Cardiac atrium fibroblast (primary cell): ENCODE measurements at places on chromosomes 7 and 10. TPM values are rescaled to one million over a fixed set of nuclear protein-coding genes. Genes with fewer than 3 reads are reported as not detected.

MYH16 gene
- not detected in 2 replicates for total RNA-seq

TAS2R41 gene
- not detected in 2 replicates for total RNA-seq

DYNC1I1 gene
- 0.81 TPM in 1 of 2 replicates, not detected in the other for total RNA-seq

CALN1 gene
- total RNA-seq: not detected in 2 replicates

ZPBP gene
- not detected in 2 replicates for total RNA-seq

NEURL1 gene
- total RNA-seq: not detected in 2 replicates

VSTM2A gene
- not detected in 2 replicates for total RNA-seq

COL28A1 gene
- not detected in 2 replicates for total RNA-seq

SPAM1 gene
- not detected in 2 replicates for total RNA-seq

ADRB1 gene
- total RNA-seq: not detected in 2 replicates

C7orf33 gene
- total RNA-seq: not detected in 2 replicates

WDFY4 gene
- not detected in 2 replicates for total RNA-seq

ASB10 gene
- total RNA-seq: not detected in 2 replicates

OR9A2 gene
- not detected in 2 replicates for total RNA-seq

TMEM270 gene
- total RNA-seq: not detected in 2 replicates
